ENCODE measurements at places on chromosomes 16 and 17. TPM values are rescaled to one million over a fixed set of nuclear protein-coding genes. Genes with fewer than 3 reads are reported as not detected.
A peak's percentile ranks its signal among the peaks of the same experiment; 100 is the strongest.

DNA sequence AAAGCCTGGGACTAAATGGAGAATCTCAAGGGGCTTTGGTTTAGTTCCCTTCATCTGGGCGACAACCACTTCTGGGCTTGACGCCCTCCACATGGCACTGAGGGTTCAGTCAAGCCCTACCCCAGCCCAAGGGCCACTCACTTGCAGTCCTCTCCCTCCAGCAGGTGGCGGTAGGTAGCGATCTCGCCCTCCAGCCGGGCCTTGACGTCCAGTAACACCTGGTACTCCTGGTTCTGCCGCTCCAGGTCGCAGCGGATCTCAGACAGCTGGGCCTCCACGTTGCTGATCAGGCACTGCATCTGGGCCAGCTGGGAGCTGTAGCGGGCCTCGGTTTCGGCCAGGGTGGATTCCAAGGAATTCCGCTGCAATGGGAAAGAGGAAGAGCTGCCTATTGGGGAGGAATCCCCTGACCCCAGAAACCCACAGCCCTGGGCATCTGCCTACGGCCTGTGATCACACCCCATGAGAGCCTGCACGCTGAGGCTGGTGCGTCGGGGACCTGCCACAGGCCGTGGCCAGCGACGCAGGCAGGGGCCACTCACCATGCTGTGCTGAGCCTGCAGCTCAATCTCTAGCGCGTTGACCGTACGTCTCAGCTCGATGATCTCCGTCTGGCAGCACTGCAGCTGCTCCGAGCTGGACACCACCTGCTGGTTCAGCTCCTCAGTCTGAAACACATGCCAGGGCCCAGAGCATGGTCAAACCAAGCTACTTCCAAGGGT is 2.7 kb downstream of the KRT36 start:
- peak; percentile 93 for DNase-seq

DNA sequence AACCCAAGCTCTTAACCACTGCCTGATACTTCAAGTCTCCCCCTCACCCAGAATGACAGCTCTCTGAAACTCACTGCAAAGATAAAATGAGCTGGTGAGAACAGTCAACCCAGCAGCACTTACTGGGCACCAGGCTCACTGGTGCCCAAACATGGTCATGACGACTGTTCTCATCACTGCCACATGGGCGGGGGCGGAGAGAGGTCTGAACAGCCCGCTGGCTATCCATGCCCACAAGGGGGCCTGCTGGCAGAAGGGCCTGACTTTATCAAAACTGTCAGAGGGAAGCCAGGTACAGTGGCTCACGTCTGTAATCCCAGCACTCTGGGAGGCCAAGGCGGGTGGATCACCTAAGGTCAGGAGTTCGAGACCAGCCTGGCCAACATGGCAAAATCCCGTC is 4.0 kb downstream of the MYBBP1A start:
- DNase-seq, result peak; percentile 79

The ZNF830 gene
- 10.9 TPM for total RNA-seq

DNA sequence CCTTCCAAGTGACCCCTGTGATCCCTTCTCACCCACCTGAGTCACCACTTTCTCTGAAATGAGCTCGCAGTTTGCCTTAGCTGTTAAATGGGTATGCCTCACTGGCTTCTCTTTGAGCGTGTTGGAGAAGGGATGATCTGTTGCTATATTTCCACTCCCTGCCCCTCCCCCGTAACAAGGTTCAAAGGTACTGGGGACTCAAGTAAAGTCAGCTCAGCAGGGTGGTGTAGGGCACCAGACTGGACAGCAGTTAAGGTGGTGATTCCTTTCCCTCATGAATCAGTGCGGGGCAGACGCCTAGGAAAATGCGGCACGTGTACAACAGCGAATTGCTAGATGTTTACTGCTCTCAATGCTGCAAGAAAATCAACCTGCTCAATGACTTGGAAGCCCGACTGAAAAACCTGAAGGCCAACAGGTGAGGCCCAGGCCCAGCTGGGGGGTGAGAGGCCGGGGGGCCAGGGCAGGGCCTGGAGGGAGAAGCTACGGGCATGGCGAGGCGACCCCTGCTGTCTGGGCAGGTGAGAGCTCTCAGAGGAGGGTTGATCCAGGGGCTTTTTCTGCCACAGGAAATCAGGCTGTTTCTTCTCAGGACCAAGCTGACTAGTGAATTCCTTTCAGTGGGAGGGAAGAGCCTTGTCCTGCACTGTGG is 130.3 kb downstream of the RAB11FIP4 start:
- DNase-seq, result no peak

DNA sequence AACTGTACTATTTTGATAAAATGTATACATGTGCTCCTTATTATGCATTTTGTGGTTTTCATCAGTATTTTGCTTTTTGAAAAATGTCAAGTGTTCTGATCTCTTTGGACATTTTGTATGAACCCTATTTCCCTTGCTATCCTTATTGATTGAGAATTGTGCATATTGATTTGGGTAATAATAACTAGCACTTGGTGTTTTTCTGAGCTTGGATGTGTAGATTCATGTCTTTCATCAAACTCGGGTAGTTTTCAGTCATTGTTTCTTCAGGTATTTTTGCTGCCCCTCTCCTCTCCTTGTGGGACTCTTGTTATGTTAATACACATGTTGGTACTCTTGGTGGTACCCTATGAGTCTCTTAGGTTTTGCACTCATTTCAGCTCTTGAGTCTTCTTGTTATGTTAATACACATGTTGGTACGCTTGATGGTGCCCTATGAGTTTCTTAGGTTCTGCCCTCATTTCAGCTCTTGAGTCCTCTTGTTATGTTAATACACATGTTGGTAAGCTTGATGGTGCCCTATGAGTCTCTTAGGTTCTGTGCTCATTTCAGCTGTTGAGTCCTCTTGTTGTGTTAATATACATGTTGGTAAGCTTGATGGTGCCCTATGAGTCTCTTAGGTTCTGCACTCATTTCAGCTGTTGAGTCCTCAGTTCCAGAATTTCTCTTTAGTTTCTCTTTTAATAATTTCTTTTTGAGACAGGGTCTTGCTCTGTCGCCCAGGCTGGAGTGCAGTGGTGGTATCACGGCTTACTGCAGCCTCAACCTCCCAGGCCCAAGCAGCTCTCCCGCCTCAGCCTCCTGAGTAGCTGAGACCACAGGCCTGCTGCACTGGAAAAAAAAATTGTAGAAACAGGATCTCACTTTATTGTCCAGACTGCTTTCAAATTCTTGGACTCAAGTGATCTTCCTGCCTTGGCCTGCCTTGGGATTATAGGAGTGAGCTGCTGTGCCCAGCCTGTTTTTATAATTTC is 19.3 kb downstream of the ZNF750 start:
- peak; percentile 39 for DNase-seq

GRCh38 chr16:84598360-84598759 is 19.5 kb downstream of the COTL1 start:
- DNase-seq, result peak; percentile 71

The PRSS27 gene
- total RNA-seq, result 2.0 TPM

DNA sequence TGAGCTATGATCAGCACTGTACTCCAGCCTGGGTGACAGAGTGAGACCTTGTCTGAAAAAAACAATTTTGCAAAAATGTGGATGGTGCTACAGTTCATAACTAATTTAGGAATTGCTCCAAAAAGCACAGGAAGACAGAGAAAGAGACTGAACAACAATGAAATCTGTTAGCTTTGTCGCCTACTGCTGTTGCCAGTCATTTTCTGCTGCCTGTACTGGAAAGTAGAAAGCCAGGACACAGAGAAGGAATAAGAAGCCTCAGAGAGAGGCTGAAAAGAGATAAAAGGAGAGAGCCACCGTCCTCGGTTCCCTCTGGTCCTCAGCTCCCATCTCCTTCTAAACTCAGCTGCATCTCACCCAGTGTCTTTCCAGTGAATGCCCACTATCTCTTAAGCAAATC is 8.6 kb upstream of the TMC7 start:
- DNase-seq, result no peak

DNA sequence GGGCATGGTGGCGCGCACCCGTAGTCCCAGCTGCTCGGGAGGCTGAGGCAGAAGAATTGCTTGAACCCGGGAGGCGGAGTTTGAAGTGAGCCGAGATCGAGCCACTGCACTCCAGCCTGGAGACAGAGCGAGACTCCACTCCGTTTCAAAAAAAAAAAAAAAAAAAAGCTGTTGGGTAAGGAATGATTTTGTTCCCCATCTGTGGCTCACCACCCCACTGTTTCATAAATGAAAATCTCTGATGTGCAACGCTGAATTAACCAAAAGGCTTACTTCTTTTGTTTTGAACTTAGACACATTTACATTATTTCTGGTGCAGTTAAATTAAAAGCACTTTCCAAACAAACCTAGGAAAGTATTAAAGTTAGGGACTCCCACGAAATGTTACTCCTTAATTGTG is 1.2 kb upstream of the METTL9 start:
- no peak for DNase-seq

The HID1 gene
- 2.1 TPM for total RNA-seq

Data from H7 (cell line).